ENCODE measurements at places on chromosomes 11 and 22. TPM values are rescaled to one million over a fixed set of nuclear protein-coding genes. Genes with fewer than 3 reads are reported as not detected.

C11orf16 gene
- total RNA-seq, result not detected

OR5T3 gene
- total RNA-seq, result not detected

SYT9 gene
- total RNA-seq, result 2.6 TPM

C2CD2L gene
- 6.2 TPM for total RNA-seq

EIF4ENIF1 gene
- total RNA-seq, result 15.7 TPM

OR51I1 gene
- not detected for total RNA-seq

RIMBP3B gene
- not detected for total RNA-seq

CASP1 gene
- total RNA-seq, result 9.6 TPM

CCDC15 gene
- 1.6 TPM for total RNA-seq

LRP4 gene
- total RNA-seq, result 1.4 TPM

SELENOM gene
- total RNA-seq, result 65.0 TPM

C1QTNF4 gene
- 0.10 TPM for total RNA-seq

RFPL3 gene
- total RNA-seq, result not detected

MS4A2 gene
- total RNA-seq, result not detected

LRRN4CL gene
- total RNA-seq, result 0.19 TPM

OMP gene
- not detected for total RNA-seq

CDC42EP2 gene
- 31.0 TPM for total RNA-seq

SAMM50 gene
- total RNA-seq, result 59.5 TPM

C11orf87 gene
- not detected for total RNA-seq

XBP1 gene
- total RNA-seq, result 102 TPM

P2RY6 gene
- 0.29 TPM for total RNA-seq

MYO18B gene
- total RNA-seq, result not detected

TNKS1BP1 gene
- total RNA-seq, result 64.3 TPM

CAVIN3 gene
- total RNA-seq, result 346 TPM

BRSK2 gene
- 0.48 TPM for total RNA-seq

FBXO3 gene
- 24.2 TPM for total RNA-seq

ZBTB16 gene
- 13.4 TPM for total RNA-seq

KCNJ5 gene
- total RNA-seq, result not detected

MS4A15 gene
- not detected for total RNA-seq

MOGAT2 gene
- total RNA-seq, result not detected

ACTN3 gene
- total RNA-seq, result 0.19 TPM

SLC22A6 gene
- total RNA-seq, result not detected

PRODH gene
- total RNA-seq, result not detected

CEP126 gene
- total RNA-seq, result 4.2 TPM
